ENCODE measurements at places on chromosomes 16 and 17. TPM values are rescaled to one million over a fixed set of nuclear protein-coding genes. Genes with fewer than 3 reads are reported as not detected.

Gene HIRIP3
- total RNA-seq, result 13.2 TPM

Gene KDM8
- 2.1 TPM for total RNA-seq

Gene TMIGD1
- total RNA-seq, result not detected

Gene OTOP3
- total RNA-seq, result not detected
